ENCODE measurements at places on chromosomes 12 and 14.

DNA sequence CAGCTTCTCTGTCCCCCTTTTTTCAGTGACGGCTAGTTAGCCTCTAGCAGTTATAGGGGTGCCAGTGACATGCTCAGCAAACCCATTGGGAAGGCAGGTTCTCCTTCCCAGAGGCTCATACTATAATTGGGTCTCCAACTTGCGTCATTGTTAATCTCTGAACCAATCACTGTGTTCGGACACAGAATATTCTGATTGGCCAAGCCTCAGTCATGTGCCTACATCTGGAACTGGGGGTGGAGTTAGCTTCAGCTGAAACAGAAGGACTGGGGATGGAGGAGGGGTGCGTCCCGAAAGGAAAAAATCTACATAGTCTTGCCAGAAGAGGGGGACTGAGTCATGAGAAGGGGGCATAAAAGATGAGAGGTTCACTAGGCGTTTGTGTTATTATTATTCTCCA lies 165.6 kb downstream of the SUDS3 start:
- no peak for DNase-seq

GRCh38 chr14:65237941-65238340 lies 135.6 kb upstream of the MAX start:
- no peak for DNase-seq

DNA sequence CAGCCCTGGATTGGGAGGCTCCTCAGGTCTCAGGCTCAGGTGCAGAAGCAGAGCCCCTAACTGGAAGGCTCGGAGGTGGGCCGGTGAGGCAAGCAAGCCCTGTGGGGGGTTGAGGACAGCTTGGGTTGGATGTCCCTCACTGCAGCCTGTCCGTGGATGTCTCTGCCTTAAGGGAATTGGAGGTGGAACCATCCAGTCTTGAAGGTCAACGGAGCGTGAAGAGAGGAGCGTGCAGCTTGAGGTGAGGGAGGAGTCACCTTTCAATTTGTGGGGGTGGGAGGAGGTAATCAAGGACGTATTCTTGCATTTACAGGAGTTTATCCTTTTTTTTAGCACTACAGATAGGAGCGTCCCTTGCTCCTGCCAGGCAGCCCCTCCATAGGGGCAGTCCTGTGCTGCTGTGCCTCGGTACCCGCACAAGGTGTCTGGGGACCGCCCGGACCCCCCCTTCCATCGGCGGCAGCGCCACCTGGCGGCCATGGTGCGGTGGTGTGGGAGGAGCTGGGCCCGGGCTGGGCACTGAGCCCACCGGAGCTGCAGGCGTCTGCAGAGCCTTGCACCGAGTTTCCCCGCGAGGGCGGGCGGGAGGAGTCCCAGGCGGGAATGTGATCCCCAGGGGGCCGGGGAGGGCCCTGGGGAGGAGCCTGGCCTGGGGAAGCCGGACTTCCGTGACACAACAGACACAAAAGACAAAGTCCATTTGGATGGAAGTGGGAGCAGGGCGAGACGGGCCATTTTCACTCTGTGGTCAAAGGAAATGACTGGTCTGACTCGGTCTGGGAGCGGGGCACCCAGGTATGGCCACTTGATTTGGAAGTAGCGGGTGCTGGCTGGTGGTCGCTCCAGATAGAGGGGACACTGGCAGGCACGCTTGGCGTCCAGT lies 864 bp downstream of the DNAJC22 start:
- peak; percentile 47 for DNase-seq

GRCh38 chr14:48747561-48748089 lies 838.6 kb downstream of the RPS29 start:
- no peak for DNase-seq

DNA sequence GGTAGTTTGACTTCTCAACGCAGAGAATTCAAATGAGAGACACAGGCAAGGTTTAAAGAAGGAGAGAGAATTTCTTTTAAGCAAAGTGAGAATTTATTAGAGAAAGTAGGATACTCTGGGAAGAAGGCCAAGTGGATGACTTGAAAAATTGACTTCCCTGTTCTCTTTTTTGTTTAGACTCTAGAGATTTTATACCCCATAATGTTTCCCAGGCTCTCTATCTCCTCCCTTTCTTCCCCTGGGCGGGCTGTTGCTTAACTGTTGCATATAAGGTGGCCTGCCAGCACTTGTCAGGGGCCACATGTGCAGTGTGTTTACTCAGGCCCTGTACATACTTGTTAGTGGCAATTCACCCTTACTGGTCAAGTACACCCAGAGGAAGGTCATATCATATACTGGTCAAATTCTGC lies 403.7 kb downstream of the SLC6A15 start:
- no peak for DNase-seq

DNA sequence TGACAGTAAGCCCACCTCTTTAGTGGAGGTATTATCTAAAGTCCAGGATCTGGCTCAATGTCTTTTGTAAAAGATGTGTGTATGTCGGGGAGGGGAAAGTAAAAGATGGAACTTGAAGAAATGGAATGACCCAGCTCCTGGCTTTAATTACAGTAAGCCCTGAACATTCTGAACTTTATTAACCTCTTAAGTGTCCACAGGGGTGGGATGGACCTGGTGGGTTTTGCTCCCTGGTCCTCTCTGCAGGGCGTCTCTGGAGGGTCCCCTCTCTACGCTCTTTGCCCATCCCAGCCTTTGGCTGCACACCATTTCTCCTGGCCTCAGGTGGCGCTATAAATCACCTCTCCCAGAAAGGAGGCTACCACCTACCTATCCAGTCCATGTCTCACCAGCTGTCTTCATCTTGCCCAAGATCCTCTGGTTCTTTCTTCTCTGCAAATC lies 3.7 kb upstream of the CISTR start:
- no peak for DNase-seq

DNA sequence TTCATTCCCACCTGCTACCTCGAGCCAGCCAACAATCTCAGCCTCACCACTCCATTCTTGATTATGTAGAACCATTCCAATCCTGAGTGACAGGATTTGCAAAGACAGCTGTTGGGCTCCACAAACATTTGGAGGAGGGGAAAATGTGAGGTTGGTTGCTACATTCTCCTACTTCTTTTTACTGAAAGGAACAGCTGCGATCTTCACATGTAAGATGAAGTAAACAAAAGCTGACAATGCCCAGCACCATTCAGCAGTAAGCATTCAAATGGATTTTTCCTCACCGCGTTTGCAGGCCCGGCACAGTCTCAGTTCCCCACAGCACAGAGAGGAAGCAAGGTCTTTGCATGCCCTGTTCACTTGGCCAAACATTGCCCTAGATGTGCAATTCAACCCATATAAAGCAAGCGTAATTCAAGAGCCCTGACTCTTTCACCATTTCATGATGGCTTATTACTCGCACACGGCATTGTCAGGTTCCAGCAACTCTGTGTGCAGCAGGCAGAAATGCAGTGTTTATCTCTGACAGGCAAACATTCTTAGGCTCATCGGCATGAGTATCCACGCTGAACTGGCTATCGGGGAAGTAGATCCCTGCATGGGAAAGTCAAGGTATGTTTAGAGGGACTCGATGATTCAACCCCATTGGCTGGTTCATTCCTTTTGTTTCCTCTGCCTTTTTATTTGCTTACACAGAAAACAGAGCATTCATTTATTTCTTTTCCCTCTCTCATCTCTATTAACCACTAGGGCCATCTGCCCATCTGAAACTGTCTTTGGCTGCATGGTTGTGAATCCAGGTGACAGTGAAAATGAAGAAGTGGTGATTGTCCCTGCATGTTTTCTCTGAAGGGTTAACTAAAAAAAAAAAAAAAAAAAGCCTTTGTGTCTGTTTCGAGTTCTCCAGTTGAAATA lies 236.1 kb upstream of the PLEKHG7 start:
- DNase-seq: no peak

- no peak for DNase-seq
Observed at GRCh38 chr12:93679308-93679925, 2.2 kb downstream of the CRADD start.

DNA sequence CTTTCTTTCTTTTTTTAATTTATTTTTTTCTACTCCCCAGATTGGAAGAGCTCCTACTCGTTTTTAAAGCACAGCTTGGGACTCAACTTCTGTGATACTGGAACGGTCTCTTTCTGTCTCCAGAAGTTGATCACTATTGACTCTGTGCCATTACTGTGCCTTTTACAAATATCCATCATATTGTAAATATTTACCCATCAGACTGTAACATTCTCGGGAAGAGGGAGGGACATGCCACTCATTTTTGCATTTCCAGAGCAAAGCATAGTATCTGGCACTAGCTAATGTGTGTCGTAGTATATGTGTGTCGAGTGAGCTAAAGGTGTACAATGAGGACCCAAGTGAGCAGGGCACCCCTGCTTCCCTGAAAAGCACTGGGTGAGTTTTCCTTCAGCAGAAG lies 24.0 kb upstream of the GSG1 start:
- DNase-seq: no peak

- DNase-seq: no peak
Observed at GRCh38 chr14:31263485-31264133, 56.0 kb upstream of the HECTD1 start.

- DNase-seq: no peak
Observed at GRCh38 chr12:31023271-31023724, 50.4 kb upstream of the DDX11 start.

GRCh38 chr12:103698752-103699560 lies 111.9 kb downstream of the STAB2 start:
- no peak for DNase-seq

GRCh38 chr14:91284791-91285548 lies 40.5 kb upstream of the GPR68 start:
- DNase-seq: no peak

DNA sequence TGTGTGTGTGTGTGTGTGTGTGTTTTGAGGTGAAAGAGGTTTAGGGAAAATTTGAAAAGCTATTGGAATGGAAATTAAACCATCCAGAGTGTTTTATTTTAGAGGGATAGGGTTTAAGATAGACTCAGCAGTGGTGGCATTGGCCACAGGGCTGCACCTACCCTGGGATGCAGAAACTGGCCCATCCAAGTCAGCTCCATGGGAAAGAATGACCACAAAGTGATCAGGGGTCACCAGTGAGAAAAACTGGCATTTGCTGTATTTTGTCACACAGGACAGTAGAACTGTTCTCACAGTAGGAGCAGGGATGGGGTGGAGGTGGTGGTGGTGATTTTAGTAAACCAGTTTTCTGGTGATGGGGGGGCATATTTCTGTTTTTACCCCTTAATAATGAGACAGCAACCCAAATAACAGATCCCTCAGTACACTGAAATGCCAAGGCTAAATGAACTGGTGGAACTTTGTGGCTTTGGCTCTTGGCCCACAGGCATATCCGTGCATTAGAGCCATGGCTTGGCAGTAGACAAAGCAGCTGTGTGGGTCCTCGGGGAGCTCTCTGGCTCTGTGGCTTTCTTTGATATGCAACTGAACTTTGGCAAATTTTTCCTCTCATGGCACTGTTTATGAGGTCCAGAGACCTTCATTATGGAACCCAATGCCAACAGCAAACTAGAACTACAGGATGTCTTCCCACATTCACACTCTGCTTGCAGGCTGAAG lies 348.3 kb downstream of the ZFP36L1 start:
- DNase-seq: no peak

- no peak for DNase-seq
Observed at GRCh38 chr14:74949859-74950573, 5.4 kb downstream of the PGF start.

DNA sequence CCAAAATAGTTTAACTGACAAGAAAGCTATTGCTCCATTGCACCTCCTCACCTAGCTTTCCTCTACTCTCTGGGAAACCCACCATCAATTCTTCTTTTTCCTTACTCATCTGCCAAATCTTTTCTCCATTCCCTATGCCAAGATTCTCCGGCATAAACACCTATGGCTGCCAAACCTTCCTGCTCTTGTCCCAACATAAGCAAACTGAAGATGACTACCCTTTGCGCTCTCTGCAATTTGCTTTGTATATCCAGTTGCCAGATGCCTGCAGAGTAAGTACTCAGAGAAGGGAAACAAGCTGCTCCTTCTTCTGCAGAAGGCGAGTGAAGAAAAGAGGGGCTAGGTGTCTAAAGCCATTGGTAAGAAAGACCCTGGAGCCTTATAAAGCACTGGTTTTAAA lies 11.5 kb downstream of the PTGER2 start:
- DNase-seq: no peak

DNA sequence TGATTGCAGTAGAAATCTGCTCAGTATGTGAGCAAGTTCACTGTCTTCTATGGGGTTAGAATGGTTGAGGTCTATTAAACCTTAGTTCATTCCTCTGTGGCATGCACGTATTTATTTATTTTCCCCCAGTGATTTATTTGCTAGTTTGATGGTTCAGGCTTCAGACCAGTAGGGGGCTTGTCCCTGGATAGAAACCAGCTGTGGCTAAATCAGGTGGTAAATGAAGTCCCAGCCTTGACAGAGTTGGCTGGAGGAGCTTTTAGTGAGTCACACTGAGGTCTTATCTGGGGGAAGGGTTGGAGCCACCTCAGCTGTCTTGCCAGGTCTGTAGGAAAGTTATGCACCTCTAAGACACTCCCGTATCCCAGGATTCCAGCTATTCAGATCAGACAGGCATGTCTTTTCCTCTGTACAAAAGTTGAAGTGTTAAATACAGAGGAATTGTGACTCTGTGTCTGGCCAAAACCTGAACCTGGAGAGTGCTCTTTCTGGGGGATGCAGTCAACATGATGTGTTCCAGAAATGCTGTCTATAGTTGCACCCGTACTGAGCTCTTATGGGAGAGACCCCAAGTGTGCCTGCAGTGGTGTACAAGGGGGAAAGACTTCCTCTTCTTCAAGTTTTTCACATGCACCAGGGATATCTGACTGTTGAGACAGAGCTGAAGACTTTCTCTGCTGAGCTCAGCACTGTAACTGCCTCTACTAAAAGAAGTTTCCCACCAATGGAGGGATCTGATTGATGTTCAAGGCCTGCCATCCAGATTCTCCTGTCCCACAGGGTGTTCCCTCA lies 1322.1 kb downstream of the TMEM121 start:
- no peak for DNase-seq

- DNase-seq: no peak
Observed at GRCh38 chr14:102517392-102518062, 8.0 kb upstream of the ANKRD9 start.

DNA sequence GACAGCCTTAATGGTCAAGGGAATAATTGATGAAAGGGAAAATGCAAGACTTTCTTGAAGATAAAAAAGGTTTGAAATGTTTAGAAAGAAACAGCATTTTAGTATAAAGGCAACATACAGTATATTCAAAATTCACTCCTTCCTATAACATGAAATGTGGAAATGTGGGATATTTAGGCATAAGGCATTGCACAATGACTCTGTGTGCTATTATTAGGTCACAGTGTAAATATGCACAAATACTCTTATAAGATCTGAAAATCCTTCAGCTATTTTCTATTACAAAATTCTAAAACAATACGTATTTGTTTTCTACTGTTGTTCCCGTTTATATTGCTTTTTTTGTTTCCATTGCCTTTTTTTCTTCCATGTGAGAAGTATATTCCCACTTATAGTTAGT lies 127.7 kb downstream of the SLC16A7 start:
- DNase-seq: no peak

GRCh38 chr14:69675877-69676416 lies 64.6 kb downstream of the SUSD6 start:
- no peak for DNase-seq

- DNase-seq: no peak
Observed at GRCh38 chr14:76909266-76909665, 83.1 kb downstream of the LRRC74A start.

DNA sequence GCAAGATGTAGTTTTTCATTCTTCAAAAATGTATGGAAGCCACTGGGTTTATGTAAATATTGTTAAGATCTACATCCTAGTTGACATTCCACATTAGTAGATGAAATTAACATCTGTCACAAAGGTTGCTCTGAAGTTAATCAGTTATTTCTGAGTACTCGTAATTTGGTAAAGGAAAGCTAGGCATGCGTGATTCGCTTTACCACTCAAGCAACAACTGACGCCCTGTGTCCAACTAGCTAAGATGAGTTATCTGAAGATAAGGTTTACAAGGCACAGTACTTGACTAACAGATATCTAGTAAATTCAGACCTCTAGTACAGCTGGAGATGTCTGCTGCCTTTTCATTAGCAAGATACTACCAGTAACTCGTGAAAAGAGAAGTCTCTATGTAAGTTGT lies 14.1 kb downstream of the PRKD1 start:
- DNase-seq: no peak
